ENCODE measurements at places on chromosomes 6 and 20. TPM values are rescaled to one million over a fixed set of nuclear protein-coding genes. Genes with fewer than 3 reads are reported as not detected.

- no peak for DNase-seq
Measured at GRCh38 chr6:1111361-1111760, 200.5 kb upstream of the FOXQ1 start.

DNA sequence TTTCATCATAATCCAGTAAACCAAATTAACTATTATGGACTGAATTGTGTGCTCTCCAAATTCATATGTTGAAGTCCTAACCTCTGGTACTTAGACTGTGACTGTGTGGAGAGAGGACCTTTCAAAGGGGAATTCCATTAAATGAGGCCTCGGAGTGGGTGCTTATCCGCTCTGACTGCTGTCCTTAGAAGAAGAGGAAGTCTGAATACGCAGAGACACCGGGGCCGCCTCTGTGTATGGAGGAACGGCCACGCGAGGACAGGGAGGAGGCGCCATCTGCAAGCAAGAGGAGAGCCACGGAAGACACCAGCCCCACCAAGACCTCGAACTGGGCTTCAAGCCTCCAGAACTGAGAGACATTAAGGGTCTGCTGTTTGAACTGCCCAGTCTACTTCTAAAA, 35.6 kb upstream of the RPS6KA2 start:
- DNase-seq: no peak

DNA sequence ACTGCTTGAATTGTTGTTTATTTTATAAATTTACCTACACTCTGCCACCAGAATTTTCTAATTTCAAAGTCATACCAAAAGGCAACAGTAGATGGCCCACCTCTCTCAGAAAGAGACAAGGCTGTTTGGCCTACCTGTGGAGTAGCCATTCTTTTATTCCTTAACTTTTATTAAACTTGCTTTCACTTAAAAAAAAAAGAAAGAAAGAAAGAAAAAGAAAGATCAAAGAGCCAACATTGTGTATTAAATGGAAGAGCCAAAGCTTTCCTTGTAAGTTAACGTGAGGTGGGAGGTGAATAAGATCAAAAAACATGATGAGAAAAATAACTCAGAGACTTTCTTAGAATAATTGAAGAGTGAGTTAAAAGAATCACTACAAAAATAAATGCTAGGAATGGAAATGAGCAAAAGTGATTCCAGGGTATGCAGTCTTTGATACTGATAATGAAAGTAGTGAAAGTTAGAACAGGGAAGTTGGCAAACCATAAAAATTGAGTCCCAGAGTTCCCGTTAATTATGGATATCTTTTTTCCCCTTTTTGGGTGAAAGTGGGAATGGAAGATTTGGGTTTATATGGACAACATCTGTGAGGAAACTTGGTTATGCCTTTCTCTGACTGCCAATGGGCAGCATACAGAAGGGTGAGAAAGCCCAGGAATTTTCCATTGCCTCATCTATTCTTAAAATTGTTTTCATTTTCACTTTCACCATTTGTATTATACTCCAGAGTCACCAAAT, 35.9 kb upstream of the MYB start:
- DNase-seq: no peak

ZBTB46 gene
- total RNA-seq: 7.2 TPM

DNA sequence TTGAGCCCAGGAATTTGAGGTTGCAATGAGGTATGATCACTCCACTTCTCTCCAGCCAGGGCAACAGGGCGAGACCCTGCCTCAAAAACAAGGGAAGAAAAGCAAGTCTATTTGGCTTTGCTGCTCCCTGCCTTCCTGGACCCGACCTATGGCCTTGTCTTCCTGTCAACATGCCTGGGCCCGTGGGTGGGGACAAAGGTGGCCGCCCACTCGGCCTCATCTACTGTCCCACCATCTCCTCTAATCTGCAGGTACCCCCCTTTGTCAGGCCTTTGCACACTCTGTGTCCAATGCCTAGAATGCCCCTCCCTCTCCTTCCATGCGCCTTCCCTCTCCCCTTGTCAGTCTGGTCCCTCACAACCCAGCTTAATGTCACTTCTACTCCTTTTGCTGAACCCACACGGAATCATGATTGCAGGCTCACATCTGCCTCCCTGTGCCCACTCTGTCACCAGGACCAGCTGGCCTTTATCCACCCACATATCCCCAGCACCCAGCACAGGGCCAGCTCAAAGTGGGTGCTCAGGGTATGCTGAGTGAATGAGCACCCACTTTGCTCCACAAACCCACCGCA, 40.3 kb downstream of the MDFI start:
- no peak for DNase-seq

DNA sequence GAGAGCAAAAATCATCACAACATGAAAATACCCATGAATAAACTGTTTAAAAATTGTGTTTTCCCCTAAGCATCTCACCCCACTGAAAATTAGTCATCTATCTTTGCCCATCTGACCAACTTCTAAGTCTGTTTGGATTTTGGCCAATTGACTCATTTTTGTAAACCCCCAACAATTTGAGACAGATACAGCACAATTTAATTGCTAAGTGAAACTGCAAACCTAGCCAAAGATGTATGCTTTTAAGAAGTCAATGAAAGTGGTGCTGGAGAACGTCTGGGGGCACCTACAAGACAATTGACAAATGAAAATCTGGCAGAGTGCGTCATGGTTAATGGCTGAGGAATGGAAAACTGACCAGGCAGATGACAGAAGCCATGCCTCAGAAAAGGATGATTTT, 30.9 kb upstream of the SLC24A3 start:
- no peak for DNase-seq

DNA sequence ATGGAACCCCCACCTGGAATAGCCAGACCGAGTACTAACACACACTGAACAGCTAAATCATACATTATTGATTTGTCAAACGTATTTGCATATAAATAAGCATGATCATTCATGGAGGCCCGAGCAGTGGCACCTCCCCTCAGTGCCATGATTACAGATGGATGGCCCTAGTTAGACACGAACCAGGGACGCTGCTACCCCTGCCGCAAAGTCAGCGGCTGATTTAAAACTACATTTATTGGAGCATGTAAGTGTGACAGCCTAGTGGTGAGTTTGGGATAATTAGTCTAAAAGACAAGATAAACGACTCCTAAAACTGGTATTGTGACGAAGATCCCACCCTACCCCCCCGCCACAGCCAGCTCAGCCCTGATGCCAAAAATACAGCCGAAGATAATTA, 159.1 kb upstream of the MAFB start:
- DNase-seq: no peak

PLA2G7 gene
- not detected for total RNA-seq

- no peak for DNase-seq
Measured at GRCh38 chr20:6744180-6744579, 23.3 kb upstream of the BMP2 start.

GRCh38 chr6:82143041-82143481, 104.5 kb downstream of the IBTK start:
- DNase-seq: no peak

DNA sequence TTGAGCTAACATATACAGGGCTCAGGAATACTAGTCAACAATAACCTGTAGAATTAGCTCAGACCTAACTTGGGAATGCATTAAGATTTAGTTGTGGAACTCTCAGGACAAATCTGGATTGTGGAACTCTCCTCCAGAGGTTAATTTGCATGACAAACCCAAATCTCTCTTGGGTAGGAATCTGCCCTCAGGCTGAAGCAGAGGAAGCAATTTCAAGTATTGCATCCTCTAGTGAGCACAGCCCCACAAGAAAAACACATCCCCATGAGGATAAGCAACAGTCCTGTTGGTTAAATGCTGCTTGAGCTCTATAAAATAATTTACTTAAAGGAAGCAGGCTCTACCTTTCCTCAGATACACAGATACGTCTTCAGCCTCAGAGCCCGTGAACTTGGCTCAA, 170.9 kb upstream of the STXBP5 start:
- DNase-seq: no peak

VWA7 gene
- total RNA-seq: 0.11 TPM

DNA sequence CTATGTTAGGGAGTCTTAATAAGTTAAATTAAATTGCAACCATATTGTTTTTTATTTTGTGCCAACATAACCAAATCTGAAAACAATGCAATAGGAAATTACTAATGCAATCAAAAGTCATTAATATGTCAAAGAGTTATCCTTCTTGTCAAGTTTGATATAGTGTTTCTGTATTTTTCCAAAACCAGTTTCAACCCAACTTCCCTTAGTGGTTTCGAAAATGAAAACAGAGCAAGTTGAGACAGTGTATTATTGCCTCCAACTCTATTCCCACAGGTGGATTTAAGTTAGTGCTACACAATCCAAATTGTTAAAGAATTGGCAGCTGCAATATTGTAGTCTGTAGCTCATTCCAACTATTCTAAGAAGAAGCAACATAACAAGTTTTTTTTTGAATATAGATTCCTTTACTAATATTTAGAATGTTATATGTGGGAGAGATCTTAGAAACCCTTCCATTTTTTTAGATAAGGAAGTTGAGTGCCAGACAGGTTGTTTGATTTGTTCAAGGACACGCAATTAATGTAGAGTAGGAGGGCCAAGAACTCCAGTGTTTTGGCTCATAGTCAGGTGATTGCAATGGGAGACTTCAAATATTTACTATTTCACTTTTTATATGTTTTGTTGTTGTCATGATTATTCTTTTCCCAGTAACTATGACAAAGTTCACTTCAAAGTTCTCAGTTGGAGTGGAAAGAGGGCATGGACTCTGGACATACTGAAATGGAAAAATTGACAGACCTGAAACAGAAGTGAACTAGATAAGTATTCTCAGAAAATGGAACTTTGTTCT, 282.4 kb upstream of the HSF2 start:
- DNase-seq: no peak

LST1 gene
- 0.14 TPM for total RNA-seq

DNA sequence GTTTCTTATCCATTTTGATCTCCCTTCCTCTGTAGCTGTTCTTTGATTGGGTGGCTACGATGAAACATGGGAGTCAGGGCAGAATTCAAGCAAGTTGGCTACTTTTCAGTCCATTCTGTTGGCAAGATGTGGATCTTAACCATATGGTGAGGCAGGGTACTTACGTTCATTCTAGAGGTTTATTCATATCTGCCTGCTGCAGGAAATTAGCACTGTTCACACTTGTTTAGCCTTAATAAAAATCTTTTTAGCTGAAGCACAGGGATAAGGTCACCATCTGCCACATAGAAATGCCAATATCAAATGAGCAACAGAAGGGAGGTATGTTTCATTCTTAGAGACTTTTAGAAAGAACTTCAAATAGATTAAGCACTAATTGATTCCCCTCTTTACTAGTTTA, 83.9 kb downstream of the GRIK2 start:
- no peak for DNase-seq

- DNase-seq: no peak
Measured at GRCh38 chr20:12575352-12576095, 433.2 kb upstream of the SPTLC3 start.

UBE2C gene
- 51.4 TPM for total RNA-seq

GRCh38 chr6:5389086-5389745, 127.9 kb downstream of the FARS2 start:
- no peak for DNase-seq
